ENCODE measurements at places on chromosomes 7 and 10. TPM values are rescaled to one million over a fixed set of nuclear protein-coding genes. Genes with fewer than 3 reads are reported as not detected.

GRCh38 chr10:16847644-16848043 is 30.4 kb upstream of the RSU1 start:
- no peaks in the 10 kb centered on the region for H3K4me1 ChIP-seq
- H3K27me3 ChIP-seq: peaks cover 6% of the 10 kb centered on the region
- no peak for DNase-seq
- no peak overlapping the region for H3K4me3 ChIP-seq
- H3K36me3 ChIP-seq: no peaks in the 10 kb centered on the region

GRCh38 chr10:3869036-3869435 is 84.0 kb upstream of the KLF6 start:
- H3K4me1 ChIP-seq: peaks cover 4% of the 10 kb centered on the region
- no peak overlapping the region for H3K4me3 ChIP-seq
- no peak for DNase-seq
- H3K27me3 ChIP-seq: no peaks in the 10 kb centered on the region

DNA sequence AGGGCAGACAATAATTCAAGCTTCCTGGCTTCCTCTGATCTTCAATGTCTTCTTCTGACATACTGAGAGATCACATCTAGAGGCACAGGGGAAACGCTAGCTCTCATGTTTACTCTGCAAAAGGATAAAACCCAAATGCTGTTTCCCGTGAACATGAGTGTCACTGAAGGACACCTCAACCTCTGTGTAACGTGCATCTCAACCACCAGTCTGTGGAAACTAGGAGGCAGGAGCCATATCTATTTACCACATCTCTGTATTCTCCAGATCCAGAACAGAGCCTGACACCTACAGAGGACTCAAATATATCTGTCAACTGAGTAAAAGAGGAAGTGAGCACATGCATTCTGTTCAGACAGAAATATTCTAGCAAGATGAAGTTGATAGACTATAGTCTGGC is 140.3 kb upstream of the TARP start:
- no peaks in the 10 kb centered on the region for H3K4me1 ChIP-seq
- no peak overlapping the region for H3K27ac ChIP-seq
- H3K27me3 ChIP-seq: peaks cover 4% of the 10 kb centered on the region
- DNase-seq: no peak
- no peak overlapping the region for H3K4me3 ChIP-seq

DNA sequence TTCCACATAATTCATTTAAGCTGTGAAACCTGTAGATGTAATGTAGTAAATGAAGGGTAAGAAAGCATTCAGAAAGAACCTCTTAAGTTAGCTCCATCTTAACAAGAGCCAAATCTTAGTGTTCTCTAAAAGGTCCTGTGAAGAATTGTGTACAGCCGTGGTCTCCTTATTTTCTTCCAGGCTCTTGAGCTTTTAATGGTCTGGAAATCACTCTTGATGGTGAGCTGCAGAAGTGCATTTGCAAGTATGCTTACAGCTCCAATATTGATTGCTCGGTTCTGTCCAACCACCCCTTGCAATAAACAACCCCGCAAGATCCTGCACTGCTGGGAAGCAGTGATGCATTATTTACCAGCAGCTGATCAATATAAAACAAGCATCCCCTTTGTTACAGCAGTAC is 690.8 kb upstream of the FZD8 start:
- no peaks in the 10 kb centered on the region for H3K27me3 ChIP-seq
- H3K36me3 ChIP-seq: no peaks in the 10 kb centered on the region
- H3K4me3 ChIP-seq: no peak overlapping the region
- peaks cover 18% of the 10 kb centered on the region for H3K4me1 ChIP-seq

GRCh38 chr10:2263561-2263960 is 526.2 kb upstream of the ADARB2 start:
- no peak overlapping the region for H3K4me3 ChIP-seq
- H3K36me3 ChIP-seq: no peaks in the 10 kb centered on the region
- H3K4me1 ChIP-seq: peaks cover 3% of the 10 kb centered on the region

GRCh38 chr7:45447296-45447695 is 126.9 kb upstream of the ADCY1 start:
- H3K4me1 ChIP-seq: no peaks in the 10 kb centered on the region
- H3K36me3 ChIP-seq: no peaks in the 10 kb centered on the region
- H3K27me3 ChIP-seq: no peaks in the 10 kb centered on the region
- no peak overlapping the region for H3K4me3 ChIP-seq

DNA sequence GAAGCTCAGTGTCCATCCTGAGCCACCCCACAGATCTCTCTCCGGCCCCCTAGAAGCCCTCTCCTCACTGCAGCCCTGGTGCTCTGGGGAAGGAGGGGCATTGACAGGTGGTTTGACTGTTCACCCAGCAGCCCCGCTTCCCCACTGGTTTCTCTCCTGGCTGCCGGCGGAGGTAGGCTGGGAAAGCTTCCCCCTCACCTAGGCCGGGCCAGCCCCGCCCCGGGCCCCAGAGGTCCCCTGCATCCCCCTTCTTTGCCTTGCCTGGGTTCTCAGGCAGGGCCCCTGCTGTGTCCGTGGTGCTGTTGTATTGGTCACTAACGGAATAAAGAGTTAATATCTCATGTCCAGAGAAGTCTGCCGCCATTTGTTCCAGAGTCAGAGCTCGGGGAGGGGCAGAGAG is 21.2 kb downstream of the CLEC2L start:
- H3K4me3 ChIP-seq: no peak overlapping the region
- H3K36me3 ChIP-seq: no peaks in the 10 kb centered on the region
- H3K4me1 ChIP-seq: no peaks in the 10 kb centered on the region
- no peak for DNase-seq

The NACAD gene
- 11.7 TPM for total RNA-seq

DNA sequence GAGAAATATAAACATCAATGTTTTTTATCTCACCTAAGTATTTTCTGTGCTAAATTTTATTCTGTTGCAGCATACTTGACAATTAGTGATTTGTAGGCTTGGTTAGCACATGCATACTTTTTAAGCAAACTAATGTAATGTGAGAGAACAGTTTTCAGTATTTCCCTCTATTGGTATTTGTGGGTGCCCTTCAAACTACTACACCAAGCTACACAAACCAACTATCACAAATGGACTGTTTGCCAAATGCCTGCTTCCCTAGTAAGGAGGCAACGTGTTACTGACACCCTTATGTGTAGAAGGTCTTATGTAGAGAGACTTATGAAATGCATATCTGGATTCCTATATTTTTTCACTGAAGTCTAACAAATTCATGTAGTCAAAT is 98.4 kb upstream of the FZD1 start:
- no peaks in the 10 kb centered on the region for H3K36me3 ChIP-seq
- peaks cover 9% of the 10 kb centered on the region for H3K4me1 ChIP-seq
- no peak overlapping the region for H3K27ac ChIP-seq

The SPAG6 gene
- 8.9 TPM for total RNA-seq

DNA sequence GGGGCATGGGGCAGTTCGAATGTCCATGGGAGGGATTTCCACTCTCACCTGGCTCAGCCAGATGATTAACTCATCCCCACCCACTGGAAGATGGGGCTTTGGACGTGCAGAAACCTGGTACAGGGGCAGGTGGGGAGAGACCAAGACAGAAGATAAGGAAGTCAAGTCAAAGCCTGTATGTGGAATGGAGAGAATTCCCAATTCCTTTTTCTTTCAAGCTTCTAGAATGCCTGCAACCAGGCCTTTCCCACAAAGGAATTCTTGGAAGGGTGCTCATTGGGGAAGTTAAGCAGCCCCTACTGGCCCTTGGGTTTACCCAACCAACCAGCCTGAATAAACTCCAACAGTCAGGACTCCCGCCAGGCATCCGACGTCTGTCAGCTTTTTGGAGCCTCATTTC is 39.1 kb downstream of the CCM2 start:
- no peak overlapping the region for H3K27ac ChIP-seq
- H3K4me1 ChIP-seq: peaks cover 26% of the 10 kb centered on the region
- peaks cover 15% of the 10 kb centered on the region for H3K36me3 ChIP-seq
- no peak for DNase-seq
- H3K4me3 ChIP-seq: no peak overlapping the region

DNA sequence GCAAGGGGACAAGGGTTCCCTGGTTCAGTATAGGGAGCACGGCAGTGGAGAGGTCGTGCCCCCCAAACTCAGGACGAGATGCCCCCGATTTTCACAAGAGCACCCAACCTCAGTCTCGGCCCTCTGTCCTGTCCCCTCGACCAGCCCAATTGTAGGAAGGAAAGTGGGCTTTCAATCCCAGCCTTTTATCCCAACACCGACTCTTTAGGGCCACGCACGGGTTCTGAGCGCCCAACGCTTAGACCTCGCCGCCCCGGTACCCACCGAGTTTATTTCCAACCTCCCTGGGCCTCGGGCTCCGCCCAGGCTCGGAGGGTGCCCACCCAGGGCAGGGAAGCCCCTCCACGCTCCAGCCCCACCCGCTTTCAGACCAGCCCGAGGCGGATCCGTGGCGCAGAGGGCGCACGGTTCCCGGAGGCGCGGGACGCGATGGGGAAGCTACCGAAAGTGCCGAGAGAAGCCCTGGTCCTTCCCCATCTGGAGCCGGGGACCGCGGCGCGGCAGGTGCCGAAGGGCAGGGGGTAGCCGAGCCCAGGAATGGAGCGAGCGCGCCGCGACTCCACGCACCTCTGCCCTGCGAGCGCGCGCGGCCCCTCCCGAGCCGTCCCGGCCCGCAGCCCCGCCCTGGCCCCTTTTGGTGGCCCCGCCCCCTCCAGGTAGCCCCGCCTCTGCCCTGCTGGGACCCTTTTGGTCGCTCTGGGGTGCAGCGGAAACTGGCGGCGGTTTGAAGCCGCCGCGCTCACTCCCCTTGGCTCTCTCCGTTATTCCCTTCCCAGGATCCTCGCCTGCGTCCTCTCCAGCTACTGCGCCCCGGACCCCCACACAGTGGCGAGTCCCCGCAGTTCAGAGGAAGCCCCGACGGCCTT is 20.4 kb downstream of the GRID2IP start:
- DNase-seq: peak; percentile 36
- peaks cover 83% of the 10 kb centered on the region for H3K27me3 ChIP-seq
- no peak overlapping the region for H3K27ac ChIP-seq
- H3K36me3 ChIP-seq: no peaks in the 10 kb centered on the region

DNA sequence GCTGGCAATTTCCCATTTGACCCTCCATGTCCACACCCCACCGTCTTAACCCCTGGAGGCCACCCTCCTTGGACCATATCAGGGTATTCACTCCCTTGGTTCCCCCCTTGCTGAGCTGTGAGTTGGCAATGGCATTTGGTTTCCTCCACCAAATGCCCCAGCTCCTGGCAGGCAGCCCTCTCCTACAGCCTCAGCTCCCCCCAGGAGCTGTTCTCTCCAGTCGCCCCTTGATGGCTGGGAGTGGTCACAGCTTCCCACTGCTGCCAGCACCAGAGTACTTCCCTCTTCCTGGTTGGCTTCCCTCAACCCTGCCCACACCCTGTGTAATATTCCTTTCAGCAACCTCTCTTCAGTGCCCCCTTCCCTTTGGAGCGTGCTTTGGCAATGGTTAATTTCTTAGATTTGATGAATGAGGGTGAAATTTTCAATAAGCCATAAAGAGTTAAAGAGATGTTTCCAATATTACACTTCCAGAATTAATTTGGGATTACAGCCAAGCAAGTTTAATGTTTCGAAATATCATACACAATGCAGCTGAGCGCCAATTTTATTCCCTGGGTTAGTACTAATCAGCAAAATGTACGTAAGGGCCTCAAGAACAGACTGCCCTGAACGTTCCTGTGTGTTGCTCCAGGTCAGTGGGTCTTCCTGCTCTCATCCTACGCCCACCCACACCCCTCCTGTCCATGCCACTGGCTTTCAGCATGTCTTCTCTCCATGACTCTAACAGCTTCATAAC is 207.1 kb upstream of the NFE2L3 start:
- peaks cover 32% of the 10 kb centered on the region for H3K4me1 ChIP-seq
- H3K4me3 ChIP-seq: no peak overlapping the region
- H3K27me3 ChIP-seq: peaks cover 3% of the 10 kb centered on the region
- no peak overlapping the region for H3K27ac ChIP-seq
- peaks cover 1% of the 10 kb centered on the region for H3K36me3 ChIP-seq

The DPP6 gene
- 13.1 TPM for total RNA-seq

The MACC1 gene
- total RNA-seq: 16.1 TPM

GRCh38 chr10:112842832-112843360 is 107.2 kb upstream of the TCF7L2 start:
- peaks cover 11% of the 10 kb centered on the region for H3K36me3 ChIP-seq
- H3K27ac ChIP-seq: no peak overlapping the region
- DNase-seq: no peak
- peaks cover 10% of the 10 kb centered on the region for H3K4me1 ChIP-seq
- no peaks in the 10 kb centered on the region for H3K27me3 ChIP-seq

The TPST1 gene
- 29.6 TPM for total RNA-seq

- no peak for DNase-seq
- H3K4me1 ChIP-seq: no peaks in the 10 kb centered on the region
- peaks cover 24% of the 10 kb centered on the region for H3K27me3 ChIP-seq
- H3K27ac ChIP-seq: no peak overlapping the region
- no peaks in the 10 kb centered on the region for H3K36me3 ChIP-seq
These were observed 14.2 kb upstream of the PFKP start for GRCh38 chr10:3053155-3053554.

DNA sequence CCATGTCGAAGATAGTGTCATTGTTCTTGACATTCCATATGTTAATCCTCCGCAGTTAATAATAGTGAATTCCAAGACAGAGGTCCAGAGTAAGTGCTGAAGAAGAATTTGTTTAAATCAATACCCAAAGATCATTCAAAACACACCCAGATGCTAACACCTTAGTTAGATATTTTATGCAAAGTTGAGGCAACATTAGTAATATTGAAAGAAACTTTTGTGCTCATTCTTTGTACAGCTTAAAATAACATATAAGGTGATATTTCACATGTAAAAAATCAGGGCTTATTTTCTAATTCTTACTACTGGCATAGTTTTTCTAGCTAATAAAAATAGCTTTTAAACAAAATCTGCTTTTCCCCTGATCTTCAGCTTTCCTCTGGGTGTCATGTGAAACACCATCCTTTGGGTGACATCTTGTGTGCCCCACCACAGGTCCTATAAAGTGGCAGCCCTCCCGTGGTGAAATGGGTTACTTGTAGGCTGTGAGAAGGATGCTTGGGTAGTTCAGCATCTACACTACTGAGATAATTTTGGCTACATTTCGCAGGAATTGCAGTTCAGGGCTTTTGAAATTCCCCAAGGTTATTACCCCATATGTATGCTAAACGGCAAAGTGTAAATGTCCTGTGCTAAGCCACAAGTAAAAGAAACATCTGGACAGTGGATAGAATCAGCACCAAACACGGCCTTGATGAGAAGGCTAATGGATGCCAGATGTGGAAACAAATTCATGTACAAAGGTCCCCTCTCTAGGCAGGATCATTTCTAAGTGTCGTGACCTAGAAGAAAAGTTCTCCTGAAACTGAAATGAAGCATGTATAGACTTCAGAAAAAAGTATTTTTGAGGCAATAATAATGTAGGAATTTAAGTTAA is 105.4 kb downstream of the GRM3 start:
- no peaks in the 10 kb centered on the region for H3K36me3 ChIP-seq
- H3K4me3 ChIP-seq: no peak overlapping the region
- no peak overlapping the region for H3K27ac ChIP-seq

- peaks cover 22% of the 10 kb centered on the region for H3K27me3 ChIP-seq
- no peaks in the 10 kb centered on the region for H3K36me3 ChIP-seq
- H3K4me1 ChIP-seq: peaks cover 8% of the 10 kb centered on the region
- no peak for DNase-seq
- H3K27ac ChIP-seq: no peak overlapping the region
These were observed 227.8 kb downstream of the GLRX3 start for GRCh38 chr10:130363899-130364445.

- H3K4me1 ChIP-seq: no peaks in the 10 kb centered on the region
- H3K4me3 ChIP-seq: no peak overlapping the region
- peaks cover 25% of the 10 kb centered on the region for H3K36me3 ChIP-seq
- DNase-seq: no peak
- no peaks in the 10 kb centered on the region for H3K27me3 ChIP-seq
These were observed 51.3 kb downstream of the MALSU1 start for GRCh38 chr7:23350466-23350865.

The LDB3 gene
- 0.31 TPM for total RNA-seq

The LIMK1 gene
- total RNA-seq: 62.7 TPM

The VSIR gene
- total RNA-seq: 3.6 TPM

- H3K4me1 ChIP-seq: peaks cover 14% of the 10 kb centered on the region
- peaks cover 19% of the 10 kb centered on the region for H3K36me3 ChIP-seq
- peak; percentile 48 for DNase-seq
- no peak overlapping the region for H3K27ac ChIP-seq
- H3K27me3 ChIP-seq: peaks cover 47% of the 10 kb centered on the region
These were observed 6.7 kb downstream of the ATP6V1F start for GRCh38 chr7:128869138-128869943.

Measured in progenitor cell of endocrine pancreas (in vitro differentiated cells).